ENCODE measurements at places on chromosomes 3 and 15.
A peak's percentile ranks its signal among the peaks of the same experiment; 100 is the strongest.

GRCh38 chr15:81469154-81469553 is 95.1 kb upstream of the TMC3 start:
- DNase-seq: no peak

GRCh38 chr3:83934192-83935021 is 1024.4 kb upstream of the CADM2 start:
- DNase-seq: no peak

GRCh38 chr3:32423956-32424557 is 32.4 kb downstream of the CMTM7 start:
- peak; percentile 35 for DNase-seq

- DNase-seq: peak; percentile 59
Observed at GRCh38 chr3:156291272-156292123, 171.1 kb downstream of the KCNAB1 start.

Measured in inflammatory macrophage treated with lipopolysaccharide for 4 hours (primary cell).